ENCODE measurements at places on chromosomes 2 and 18.
A peak's percentile ranks its signal among the peaks of the same experiment; 100 is the strongest.

DNA sequence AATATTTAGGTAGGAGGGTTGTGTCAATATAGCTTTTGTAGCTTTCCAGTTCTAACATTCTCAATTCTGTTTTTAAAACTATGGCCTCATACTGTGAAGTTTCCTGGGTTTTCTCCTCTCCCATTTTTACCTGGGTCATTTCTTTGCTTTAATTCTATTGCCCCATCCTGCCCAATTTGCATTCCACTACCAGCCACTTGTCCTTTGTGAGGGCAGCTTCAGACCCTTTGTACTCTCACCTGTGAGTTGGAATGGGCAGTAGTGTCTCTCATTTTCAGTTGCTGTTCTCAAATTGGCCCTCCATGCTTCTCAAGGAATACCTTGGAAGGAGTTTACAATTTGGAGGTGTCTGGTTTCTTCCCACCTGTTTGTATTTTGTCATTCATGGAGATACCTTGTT lies 108.4 kb downstream of the CAMKMT start:
- no peak for DNase-seq

DNA sequence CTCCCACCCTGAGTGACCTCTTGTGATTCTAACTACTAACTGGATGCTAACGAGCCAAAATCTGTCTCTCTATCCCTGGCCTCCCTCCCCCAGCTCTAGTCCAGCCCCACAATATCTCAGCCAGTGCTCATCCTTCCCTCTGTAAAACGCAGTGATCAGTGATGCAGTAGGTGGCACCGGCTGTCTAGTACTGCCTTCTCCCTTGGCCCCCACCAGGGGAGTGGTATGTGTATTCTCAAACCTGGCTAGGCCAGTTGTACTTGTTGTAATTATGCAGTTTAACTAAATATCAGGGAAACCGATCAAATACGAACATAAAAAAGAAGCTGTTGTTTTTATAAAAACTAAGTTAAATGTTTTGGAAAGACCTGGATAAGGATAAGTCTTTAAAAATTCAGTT lies 113.2 kb upstream of the ALPP start:
- no peak for DNase-seq

DNA sequence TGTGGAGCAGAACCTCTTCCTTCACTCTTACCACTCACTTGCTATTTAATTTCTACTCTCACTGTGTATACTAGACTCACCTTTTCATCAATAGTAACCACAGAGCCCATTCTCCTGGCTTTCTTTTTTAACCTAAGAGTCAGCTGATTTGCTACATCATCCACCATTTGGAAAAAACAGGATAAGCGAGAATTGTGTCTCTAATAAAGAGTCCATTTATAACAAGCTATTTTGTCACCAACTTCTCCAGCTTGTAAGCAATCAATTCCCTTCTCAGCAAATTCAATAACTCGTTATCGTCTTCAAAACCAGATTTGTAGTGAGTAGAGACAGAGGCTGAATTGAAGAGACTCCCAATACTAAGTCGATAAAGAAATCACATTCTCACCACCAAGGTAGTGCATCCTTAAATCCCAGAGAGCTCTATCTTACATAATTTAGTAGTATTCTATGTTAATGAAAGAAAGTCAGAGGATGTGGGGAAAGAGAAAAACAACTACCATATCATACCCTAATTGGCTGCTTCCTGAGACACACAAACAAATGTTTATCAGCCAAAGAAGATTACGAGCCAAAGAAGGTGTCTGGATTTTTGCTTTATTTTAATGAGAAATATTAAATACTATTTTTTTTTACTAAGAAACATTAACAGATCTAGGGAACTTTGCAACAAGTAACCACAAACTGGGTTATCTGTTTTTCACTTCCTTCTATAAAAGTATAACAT lies 52.5 kb upstream of the SPTBN1 start:
- no peak for DNase-seq

- no peak for DNase-seq
Observed at GRCh38 chr18:44594799-44595467, 85.8 kb upstream of the SETBP1 start.

GRCh38 chr18:33052886-33053285 lies 280.1 kb upstream of the KLHL14 start:
- no peak for DNase-seq

DNA sequence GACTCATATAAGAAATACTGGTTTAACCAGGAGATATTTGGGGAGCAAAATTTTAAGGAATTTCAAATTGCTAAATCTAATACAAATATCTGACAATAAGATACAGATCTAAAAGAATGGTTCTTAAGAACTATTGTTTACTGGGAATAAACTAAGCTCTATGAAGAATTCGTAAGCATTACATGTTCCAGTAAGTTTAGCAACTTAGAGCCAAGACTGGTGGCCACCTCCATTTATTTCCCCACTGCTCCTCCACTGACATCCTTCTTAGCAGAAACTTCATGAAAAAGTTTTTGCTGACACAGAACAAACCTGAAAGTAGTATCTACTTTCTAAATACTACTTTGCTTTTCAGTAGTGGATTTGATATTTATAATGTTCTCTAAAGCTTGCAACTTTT lies 83.0 kb downstream of the ACSL3 start:
- DNase-seq: no peak

- no peak for DNase-seq
Observed at GRCh38 chr2:37771600-37772088, 100.2 kb upstream of the CDC42EP3 start.

GRCh38 chr18:63208676-63209075 lies 110.9 kb downstream of the BCL2 start:
- DNase-seq: no peak

- DNase-seq: no peak
Observed at GRCh38 chr18:47404845-47405244, 153.4 kb upstream of the SKOR2 start.

DNA sequence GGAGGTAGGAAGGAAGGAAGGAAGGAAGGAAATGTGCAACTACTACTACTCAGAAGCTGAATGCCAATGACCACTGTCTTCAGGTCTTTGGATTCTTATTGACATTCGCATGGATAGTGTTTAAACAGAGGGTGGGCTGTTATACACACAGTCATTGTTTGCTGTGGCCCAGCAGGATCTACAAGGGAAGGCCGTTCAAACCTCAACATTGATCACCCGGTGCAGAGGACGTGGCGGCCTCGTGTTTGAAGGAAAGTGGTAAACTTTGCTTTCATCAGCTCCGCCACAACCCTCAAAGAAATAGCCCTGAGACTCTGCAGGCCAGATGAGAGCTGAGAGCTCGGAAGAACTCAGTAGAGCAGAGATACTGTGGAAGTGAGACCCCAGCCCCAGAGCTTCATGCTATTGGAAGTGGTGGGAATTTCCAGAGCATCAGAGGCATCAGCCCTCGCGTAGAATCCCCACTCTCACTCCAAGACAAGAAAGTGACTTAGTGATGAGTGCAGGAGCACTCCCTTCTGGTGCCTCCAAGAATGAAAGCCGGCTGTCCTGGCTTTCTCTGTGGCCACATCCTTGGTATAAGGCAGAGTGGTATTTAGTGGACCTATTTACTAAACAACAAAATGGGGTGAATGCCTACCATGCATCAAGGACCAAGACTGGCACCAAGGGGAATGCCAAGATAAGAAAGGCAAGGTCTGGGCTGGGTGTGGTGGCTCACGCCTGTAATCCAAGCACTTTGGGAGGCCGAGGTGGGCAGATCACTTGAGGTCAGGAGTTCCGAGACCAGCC lies 10.1 kb upstream of the ROCK2 start:
- no peak for DNase-seq

DNA sequence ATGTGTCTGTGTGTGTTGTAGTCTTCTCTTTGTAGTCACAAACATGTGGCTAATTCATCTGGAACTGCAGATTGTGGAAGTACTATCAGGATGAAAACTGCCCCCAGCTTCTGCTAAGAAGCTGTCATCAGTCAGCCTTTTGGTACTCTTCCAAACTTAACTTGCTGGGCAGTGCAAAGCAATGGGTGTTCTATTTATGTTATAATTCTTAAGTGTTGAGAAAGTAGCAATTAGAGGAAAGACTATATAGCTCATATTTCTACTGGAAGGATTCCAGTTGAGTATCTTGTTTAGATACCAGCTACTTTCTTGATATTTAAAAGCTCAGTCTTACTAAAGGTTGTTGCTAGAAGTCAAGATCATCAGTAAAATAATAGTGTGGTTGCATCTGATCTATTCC lies 52.1 kb downstream of the SLC38A11 start:
- no peak for DNase-seq

DNA sequence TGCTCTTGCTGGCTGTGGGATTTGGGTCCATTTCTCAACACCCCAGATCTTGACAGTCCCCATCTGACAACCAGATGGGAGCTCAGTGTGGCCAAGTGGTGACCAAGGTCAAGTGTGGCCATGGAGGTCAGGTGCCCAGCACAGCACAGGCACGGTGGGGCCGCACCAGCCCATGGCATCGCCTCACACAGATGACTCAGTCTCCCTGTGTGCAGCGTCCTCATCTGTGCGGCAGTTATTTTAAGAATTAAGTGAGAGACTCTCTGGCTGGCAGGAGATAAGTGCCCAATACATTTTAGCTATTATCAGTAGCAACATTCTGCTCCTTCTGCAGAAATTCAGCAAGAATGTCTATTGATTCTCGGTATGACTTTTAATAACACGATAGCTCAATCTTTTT lies 167.2 kb downstream of the DDX1 start:
- DNase-seq: no peak

GRCh38 chr2:238290715-238291549 lies 2.5 kb upstream of the PER2 start:
- DNase-seq: peak; percentile 31

GRCh38 chr2:25339211-25339674 lies 2.5 kb downstream of the DNMT3A start:
- DNase-seq: peak; percentile 38

- peak; percentile 75 for DNase-seq
Observed at GRCh38 chr18:3624935-3625741, 175.2 kb downstream of the TGIF1 start.

- DNase-seq: no peak
Observed at GRCh38 chr2:190882411-190882766, 1.8 kb downstream of the GLS start.

GRCh38 chr2:134194519-134194918 lies 59.4 kb upstream of the MGAT5 start:
- DNase-seq: no peak

DNA sequence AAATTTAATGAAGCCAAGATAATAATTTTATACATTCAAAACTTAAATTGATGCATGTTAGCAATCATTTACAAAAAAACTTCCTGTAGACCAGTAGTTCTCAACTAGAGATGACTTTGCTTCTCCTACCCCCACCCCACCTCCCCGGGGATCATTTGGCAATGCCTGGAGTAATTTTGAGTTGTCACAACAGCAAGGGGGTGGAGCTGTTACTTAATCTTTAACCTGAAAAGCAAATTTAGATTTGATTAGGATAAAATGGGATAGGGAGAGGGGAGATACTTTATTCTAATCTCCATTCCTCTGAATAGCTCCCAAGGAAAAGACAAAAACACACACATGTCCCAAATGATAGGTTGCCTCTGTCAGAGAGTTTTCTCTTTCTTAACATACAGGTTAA lies 4.2 kb downstream of the SLC40A1 start:
- peak; percentile 27 for DNase-seq

- DNase-seq: peak; percentile 70
Observed at GRCh38 chr2:3041841-3042600, 335.6 kb downstream of the EIPR1 start.

DNA sequence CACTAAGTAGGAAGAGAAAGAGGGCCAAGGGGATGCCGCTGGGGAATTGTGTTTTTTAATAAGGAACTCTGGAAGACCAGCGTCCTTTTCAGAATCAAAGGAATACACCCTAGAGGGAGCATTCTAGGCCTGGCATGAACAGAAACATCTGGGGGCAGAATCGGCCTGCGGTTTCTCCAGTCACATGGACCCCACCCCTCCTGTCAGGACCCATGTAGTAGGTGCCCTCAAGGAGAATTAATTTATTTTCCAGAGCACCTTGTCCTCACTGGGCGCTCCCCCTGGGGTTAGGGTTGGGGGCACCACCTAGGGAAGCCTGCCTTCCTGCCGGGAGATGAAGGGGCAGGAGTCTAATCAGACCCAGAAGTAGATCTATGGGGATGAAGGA lies 44.2 kb downstream of the TMEM37 start:
- DNase-seq: no peak

DNA sequence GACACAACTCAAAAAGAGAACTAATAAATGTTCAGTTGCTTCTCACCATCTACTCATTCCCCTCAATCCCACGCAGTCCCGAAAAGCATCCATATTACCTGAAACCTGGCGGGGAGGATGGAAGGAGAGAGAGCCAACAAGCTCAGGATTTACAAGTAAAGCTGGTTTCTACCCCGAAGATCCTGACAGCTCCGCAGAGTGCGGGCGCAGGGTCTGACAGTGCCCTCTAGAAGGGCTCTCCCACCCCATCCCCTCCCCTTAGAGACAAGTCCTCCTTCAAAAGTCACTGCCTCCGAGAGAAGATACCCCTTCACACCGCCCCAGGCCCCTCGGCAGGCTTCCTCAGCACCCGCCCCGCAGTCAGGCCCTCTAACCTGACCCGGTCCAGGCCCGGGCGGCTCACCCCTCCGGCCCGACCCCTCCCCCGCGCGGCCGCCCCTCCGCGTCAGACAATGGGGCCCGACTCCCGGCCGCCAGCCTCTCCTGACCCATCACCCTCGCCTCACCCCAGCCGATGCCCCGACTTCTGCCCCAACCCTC lies 550 bp downstream of the RAB1A start:
- DNase-seq: peak; percentile 77

- peak; percentile 20 for DNase-seq
Observed at GRCh38 chr2:236858661-236859060, 227.0 kb upstream of the COPS8 start.

- DNase-seq: no peak
Observed at GRCh38 chr18:7889515-7889914, 322.4 kb downstream of the PTPRM start.

- DNase-seq: no peak
Observed at GRCh38 chr2:239902749-239903201, 122.4 kb downstream of the NDUFA10 start.

DNA sequence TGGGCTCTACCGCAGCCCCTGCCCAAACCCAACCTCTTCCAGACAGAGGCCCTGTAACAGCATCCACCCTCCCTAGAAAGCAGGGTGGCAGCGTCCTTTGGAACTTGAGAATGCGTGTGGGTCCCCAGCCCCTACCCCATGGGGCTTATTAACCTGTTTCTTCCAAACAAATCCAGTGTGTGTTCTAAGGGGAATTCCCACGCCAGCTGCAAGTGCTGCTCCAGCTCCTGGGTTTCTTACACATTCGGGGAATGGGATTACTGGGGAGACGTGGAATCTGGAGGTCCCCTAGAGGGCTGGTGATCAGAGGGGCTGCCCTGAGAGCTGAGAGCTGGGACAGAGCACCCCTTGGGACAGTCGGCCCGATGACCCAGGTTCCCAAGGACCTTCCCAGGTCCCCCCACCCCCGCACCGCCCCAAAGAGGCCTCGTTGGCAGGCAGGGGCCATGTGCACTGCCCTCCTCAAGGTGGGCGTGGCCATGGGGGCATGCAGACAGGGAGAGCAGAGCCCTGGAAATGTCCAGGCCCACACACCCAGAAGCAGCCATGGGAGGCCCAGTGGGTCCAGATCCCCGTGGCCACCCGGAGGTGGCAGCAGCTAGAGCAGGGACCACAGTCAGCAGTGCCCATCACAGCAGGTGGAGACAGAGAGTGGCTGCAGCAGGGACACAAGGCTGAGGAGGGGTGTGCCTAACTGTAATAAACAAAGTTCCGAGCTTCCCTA lies 18.8 kb upstream of the TEX44 start:
- DNase-seq: no peak

GRCh38 chr2:142031656-142032055 lies 99.2 kb downstream of the LRP1B start:
- no peak for DNase-seq

- no peak for DNase-seq
Observed at GRCh38 chr2:74291218-74291544, 52.0 kb downstream of the SLC4A5 start.

All from femur (tissue), 1 donor.